ENCODE measurements at places on chromosomes 11 and 22.

DNA sequence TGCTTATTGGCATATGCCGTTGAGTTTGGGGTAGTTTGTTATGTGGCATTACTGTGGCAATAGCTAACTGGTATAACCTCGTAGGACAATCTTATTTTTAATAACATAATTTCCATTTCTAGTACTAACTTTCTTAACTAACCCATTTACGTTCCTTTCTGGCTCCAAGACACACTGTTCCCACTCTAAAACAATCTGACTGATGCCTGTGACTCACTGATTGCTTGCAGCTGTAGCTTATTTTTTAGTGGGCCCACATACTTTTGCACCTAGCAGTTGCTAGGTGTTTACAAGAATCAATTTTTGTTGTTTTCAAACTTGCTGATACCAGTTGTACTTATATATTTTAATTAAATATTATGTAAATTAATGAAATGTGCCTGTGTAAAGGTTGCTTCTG is 52.2 kb downstream of the FAT3 start:
- no peak for DNase-seq

DNA sequence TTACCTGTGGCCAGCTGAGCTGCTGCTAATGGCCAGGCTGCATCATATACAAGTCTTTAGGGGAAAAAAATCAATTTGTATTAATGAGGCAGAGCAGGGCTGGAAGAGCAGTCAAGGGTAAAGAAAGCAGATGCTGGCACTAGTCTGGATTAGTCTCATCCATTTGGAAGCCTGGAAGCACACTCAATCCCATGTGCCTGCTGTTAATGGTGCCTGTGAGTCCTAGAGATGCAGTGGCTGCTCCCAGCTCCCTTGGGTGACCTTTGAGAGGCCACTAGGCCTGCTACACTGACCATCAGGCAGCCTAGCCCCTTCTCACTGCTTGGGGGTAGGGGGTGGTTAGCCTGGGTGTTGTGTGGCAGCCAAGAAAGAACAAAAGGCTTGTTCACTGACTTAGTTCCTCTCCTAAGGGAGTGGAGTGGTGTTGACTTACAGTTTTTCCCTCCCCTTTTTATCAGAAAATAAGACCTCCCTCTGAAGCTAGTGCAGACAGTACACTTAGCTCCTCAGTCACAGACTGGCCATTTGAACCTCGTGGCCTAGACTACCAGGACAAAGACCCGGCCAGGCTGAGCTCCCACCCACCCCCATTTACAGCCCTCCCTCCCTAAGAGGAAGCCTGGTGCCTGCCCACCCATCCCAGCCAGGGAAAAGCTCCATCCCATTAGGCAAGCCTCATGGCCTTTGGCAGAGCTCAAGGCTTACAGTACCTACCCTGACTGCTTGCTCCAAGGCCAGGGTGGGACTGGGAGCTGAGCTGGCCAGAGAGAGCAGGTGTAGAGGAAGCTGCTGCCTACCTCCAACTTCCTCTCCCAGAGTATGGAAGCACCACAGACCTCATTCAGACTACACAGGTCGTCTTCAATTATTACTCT is 7.8 kb downstream of the PIK3IP1 start:
- no peak for DNase-seq

- no peak for DNase-seq
Measured at GRCh38 chr22:44024288-44024921, at the start of gene PARVB. Gene PARVB (plus strand): TSS chr22:44024302. CDS start chr22:44024340, 38 bp downstream.

DNA sequence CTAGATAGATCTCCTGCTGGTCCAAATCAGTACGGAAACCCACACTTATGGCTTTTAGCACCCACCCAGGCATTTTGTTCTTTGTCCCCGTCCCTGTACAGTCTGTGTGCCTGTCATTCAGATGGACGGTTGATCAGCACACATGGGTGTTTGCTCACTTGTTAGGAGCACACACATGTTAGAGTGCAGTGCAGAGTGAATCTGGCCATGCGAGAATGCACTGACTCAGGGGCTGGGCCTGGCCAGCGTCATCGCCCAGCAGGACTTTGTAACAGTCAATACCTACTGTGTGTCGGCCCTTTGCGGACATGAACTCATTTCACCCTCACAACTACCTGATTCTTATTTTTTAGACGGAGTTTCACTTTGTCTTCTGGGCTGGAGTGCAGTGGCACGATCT is 3.4 kb downstream of the RPS6KA4 start:
- no peak for DNase-seq

DNA sequence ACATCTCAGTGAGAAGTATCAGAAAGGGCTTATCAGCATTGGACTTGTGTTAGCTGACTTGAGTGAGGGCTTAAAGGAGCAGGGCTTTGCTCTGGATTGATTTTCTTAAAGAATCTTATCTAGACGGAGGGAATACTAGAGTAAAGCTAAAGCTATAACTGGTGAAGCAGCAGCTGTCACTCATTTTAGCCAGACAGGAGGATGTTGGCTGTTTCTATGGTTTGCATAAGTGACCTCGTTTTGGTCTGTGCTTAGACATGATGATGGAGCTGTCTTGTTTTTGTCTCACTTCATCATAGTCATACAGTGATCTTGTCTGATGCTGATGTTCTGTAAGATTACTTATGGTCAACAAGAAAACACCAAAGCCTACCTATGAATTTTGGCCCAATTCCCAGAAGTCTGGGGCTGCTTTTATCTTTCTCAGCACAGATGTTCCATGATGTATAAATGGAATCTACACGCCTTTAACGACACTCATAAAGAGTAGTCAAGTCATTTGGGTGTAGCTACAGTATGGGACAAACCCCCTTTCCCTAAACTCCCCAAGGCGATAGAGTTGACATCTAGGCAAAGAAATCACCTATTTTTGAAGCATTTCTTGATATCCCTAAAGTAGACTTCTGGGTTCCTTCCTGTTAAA is 77.5 kb upstream of the UCP3 start:
- no peak for DNase-seq

- peak; percentile 48 for DNase-seq
Measured at GRCh38 chr11:130131961-130132850, 27.4 kb upstream of the ST14 start.

DNA sequence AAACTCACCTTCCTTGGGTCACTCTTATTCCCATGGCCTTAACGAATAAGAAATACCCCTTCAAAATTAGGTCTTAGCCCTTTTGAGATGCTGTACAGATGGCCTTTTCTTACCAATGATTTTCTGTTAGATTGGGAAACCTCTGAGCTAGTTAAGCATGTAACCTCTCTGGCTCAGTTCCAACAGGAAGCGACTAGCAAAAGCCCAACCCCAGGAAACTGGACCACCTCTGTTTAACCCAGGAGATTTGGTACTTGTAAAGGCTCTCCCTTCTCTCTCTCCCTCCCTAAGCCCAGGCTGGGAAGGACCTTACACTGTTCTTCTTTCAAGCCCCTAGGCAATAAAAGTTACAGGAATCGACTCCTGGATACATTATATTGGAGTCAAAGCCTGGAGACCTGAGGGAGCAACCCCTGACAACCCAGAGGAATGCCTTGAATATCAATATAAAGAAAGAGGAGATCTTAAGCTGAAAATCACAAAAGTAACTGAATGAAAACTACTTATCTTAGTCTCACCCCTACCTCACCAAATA is 11.7 kb downstream of the APIP start:
- no peak for DNase-seq

DNA sequence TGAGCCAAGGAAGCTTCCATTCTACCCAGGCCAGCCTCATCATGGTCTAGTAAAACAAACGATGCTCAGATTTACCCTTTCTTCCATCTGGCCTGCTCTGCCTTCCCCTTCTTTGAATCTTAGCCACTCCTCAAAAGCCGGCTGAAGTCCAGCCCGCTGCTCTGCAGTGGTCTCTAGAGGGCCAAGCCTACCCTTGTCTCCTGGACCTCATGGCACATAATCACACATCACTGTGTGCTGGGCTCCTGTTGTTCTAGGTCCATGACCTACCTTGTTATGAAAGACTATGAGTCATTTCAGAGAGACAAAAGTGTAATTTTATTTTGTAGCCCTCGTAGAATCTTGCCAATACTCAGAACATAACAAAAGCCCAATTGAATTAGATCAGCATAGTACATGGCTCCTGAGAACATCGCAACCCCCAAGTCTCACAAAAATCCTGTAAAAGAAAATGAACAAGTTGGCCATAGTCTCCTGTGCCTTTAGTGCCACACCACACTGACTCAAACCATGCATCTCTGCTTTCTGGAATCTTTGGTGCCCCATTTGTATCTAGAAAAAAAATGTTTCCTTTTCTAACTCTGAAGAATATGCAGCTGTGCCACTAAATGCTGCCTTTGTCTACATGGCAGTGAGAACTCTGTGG is 192.7 kb downstream of the OPCML start:
- DNase-seq, result no peak

DNA sequence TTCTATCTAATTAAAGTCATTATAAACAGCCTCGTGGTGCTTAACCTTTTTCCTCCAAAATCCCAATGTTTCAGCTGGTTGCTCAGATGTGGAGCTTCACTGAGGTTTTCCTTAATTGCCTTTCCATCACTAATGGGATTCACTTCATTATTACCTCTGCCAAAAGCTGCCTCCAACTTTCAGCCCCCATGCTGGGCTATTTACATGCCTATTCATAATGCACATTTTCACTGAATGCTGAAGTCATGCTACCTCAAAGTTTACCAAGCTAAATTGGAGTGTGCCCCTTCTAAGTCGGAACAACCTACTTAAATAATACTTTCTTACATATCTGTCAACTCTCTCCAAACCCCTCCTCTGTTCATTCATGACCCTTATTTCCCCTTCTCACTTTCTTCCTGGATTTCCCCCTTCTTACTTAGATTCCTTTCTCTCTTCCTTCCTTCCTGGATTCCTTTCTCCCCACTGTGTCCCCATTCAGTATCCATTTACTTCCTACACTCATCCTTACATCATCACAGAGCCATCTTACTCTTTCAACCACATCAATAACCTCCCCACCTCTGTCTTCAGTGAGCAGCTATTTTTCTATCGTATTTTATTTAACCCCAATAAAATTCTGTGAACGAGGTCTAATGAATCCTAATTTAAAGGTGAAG is 887.3 kb upstream of the TENM4 start:
- no peak for DNase-seq

DNA sequence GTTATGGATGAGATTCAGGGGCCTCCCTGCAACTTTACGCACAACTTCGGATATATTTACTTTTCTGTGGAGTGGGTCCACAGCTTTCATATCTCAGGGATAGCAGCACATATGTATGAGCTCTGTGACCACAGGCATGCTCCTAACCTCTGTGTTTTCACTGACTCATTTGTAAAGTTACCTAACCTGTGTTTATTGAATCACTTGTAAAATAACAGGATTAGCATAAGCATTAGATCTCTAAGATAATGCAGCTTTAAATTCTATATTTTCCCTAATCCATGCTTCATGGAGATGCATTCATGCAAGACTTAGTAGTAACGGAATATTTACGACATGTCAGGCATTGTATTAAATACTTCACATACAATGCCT is 47.9 kb upstream of the DDI1 start:
- no peak for DNase-seq

- no peak for DNase-seq
Measured at GRCh38 chr11:1073261-1073724, 1.4 kb upstream of the MUC2 start.

DNA sequence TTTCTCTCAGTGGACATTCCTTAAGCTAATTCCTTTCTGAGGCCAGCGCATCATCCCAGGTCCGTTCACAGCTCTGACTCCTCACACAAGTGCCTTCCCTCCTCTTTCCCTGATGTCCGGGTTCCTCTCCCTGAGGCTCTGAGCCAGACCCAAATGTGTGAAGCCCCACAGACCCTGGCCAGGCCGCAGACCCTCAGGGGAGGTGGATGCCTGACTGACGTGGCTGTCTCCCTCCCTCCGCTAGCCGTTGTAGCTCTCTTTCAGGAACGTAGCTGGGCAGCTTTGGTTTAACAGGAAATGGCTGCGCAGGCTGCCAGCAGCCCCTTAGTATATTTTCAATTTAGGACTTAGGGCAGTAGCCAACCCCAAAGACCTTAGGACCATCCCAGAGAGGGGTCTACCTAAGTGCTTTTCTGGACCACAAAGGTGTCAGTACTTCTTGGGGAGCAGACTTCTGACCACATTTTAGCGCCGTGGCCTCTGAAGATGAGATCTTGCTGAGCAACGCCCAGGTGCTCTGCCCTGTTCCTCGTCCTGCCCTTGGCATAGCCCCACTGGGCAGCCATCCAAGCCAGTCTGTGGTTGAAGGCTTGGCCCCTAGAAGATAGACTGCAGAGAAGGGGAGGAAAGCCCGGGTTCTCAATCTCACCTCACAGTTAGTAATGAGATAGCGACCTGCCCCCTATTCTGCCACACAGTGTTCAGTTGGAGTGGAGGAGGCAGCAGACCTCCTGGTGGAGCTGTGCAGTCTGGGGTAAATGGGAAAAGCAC is 27.0 kb downstream of the MYBPC3 start:
- DNase-seq, result no peak

GRCh38 chr22:22691055-22691454 is 46.6 kb downstream of the GGTLC2 start:
- no peak for DNase-seq

GRCh38 chr22:46251816-46252380 is 1.8 kb upstream of the CDPF1 start:
- no peak for DNase-seq
